ENCODE measurements at places on chromosomes 5 and 9.

DNA sequence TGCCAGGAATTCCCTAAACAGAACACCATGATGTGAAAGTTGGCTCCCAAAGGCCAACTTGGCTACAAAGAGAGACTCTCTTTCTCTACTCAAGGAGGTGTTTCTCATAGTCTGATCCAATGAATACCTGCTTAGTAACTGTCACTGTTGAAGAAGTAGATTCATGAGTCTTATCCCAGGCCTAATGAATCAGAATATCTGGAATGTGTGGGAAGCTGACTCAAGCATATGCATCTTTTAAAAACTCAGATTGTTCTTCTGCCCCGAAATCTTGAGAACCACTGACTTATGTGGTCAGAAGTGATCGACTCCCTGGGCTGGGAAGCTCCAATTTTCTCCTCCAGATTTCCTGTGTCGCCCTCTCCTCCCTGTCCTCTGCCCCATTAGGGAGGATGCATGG lies 345.6 kb downstream of the PLK2 start:
- peak; percentile 84 for DNase-seq

DNA sequence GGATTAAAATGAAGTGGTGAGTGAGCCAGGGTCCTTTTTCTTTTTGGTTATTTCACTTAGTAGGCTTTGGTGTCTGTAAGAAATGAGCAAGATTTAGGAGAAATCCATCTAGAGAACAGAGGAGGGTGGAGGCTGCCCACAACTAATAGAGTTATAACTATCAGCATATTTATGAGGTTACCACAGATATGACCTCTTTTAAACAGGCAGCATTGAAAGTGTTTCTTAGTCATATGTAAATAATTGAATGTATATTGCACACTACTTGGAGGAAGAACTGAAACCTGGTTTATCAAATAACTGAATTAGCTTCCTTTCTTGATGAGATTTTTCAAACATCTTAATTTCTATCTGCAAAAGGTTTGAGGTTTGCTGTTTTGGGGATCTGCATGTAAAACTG lies 483.1 kb upstream of the PIK3R1 start:
- DNase-seq: no peak

DNA sequence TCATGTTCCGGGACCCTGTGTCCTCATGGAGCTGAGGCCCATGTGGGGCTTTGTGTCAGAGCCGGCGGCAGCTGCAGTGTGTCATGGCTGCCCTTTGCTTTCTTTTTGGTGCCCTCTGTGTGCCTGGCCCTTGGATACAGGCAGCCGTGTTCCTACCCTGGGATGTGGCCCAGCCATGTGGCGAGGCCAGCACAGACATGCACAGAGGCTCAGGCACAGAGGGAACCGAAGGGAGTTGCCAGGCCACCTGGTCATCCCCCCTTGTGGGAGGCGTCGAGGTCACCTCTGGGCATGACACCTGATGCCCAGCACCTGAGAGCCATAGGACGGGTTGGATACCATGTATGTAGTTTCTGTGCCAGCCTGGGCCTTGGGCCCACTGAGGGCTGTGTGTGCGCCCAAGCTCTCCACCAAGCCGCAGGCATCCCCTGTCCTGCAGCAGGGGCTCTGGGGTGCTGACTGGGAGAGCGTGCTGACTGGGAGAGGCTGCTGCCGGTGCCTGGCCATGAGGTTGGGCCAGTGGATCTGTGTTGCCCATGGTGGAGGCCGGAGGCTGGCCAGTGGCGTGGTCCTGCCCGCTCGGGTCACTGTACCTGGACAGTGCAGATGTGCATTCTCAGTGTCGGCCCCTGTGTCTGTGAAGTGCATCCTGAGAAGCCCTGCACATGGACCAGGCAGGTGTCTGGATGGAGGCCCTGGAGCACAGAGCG lies 4.8 kb downstream of the NKD2 start:
- DNase-seq: no peak

DNA sequence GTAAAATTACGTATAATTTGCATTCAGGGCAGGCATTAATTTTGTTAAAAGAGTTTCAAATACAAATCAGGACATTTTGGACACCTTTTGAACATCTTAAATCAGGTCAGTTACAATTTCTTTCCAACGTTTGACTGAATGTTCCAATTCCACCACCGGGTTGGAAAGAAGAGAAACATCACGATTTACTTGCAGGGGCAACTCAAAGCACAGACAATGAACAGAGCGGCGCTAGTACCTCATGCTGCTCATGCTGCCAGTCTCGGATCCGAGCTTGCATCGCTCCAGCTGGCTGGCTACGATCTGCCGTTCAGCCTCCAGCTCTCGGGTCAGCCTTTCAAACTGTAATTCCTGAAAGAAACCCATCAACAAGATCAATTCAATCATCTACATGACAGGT lies 339.5 kb downstream of the CTNND2 start:
- no peak for DNase-seq

DNA sequence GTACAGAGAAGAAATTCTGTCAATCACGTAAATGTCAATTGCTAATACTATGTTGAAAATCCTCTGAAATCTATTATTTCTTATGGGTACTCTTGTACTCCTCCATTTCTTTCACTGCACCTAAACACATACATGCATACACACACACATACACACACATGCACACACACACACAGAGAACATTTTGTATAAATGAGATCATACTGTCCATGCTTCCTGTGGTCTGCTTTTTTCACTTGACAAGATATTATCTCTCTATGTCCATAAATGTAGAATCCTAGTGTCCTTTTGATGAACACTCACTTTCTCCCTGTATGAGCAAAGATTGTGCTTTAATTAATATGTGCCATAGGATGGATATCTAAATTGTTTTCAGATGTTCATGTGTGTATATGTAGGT lies 32.7 kb upstream of the TLR4 start:
- DNase-seq: no peak

DNA sequence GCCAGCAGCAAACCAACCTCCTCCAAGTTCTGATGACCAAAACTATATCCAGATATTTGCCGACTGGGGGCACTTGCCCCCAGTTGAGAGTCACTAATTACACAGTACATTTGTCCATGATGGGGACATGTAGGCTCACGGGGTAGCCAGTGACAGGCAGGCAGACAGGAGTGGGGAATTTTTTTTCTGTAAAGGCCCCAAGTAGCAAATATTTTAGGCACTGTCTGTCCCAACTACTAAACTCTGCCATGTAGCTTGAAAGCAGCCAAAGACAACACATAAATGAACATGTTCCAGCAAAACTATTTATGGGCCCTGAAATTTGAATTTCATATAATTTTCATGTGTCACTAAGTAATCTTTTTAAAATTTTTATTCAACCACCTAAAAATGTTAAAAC lies 80.7 kb downstream of the GRIA1 start:
- no peak for DNase-seq

DNA sequence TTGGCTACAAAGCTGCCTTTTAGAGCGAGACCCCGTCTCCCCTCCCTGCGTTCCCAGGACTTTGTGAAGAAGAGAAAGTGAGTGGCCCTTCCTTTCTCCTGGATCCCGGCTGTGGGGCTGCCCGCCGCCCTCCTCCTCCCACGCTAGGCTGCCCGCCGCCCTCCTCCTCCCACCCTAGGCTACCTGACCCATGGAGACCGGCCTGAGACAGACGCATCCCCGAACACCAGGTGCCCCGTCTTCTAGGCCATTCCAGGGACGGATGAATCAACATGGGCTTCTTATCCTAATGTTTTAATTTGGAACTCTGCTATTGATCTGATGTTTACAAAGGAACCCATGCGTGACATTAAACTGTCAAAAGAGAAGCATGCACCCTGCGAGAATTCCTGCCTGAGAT lies 117.3 kb upstream of the LPCAT1 start:
- no peak for DNase-seq

GRCh38 chr5:122730456-122730855 lies 44.4 kb upstream of the SNX2 start:
- DNase-seq: no peak

- DNase-seq: peak; percentile 40
Measured at GRCh38 chr5:154312576-154312975, 122.0 kb downstream of the GALNT10 start.
